ENCODE measurements at places on chromosomes 4 and X.

DNA sequence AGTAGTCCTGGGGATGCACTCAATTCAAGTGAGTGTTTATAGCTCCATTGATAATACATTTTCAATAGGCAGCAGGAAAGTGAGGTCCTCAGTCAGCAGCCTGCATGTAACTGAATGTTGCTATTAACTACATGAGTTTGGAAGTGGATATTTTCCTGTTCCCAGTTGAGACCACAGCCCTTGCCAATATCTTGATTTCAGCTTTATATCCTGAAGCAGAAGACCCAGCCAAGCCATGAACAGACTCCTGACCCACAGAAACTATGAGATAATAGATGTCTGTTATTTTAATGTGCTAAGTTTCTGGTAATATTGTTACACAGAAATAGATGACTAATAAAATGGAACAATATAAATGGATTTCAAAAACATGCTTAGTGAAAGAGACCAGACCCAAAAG, 63.7 kb downstream of the VSIG4 start:
- DNase-seq: no peak

GRCh38 chr4:76205476-76205875, 8.1 kb downstream of the SCARB2 start:
- no peak for DNase-seq

- DNase-seq: no peak
These were observed 15.2 kb downstream of the ADGRG2 start for GRCh38 chrX:19107035-19107434.

DNA sequence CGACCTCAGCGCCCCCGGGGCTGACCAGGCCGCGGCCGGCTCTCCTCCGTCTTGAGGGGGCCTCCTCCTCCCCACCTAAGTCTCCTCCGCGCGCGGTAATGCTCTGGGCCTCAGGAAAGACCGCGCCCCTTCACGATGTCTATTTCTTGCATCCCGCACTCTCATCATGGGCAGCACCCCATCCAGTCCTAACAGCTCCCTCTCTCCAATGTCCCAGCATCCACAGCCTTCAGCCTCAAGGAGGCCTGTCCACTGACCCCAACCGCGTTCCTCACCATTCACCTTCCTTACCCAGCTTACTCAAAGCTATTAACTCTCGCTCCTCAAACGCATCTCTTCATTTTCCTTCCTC, 77.5 kb downstream of the MAGED4 start:
- DNase-seq: no peak
